Smooth muscle cell of trachea (primary cell): ENCODE measurements at places on chromosomes 12 and 14. TPM values are rescaled to one million over a fixed set of nuclear protein-coding genes. Genes with fewer than 3 reads are reported as not detected.

Gene MSI1
- total RNA-seq = not detected in 2 replicates

Gene ALG10B
- 2.3 and 6.0 TPM in 2 replicates for total RNA-seq

Gene CFAP54
- 2.8 and 3.1 TPM in 2 replicates for total RNA-seq

Gene MYF5
- not detected in 2 replicates for total RNA-seq

Gene TAS2R9
- total RNA-seq = not detected in 2 replicates

Gene KLRB1
- not detected in 2 replicates for total RNA-seq
